Activated naive CD4-positive, alpha-beta T cell treated with anti-CD3 and anti-CD28 coated beads, Interleukin-2, amount 10 ng/mL, durations not matched to agents 7 days and 5 days (primary cell): ENCODE measurements at places on chromosomes 1 and 21.

DNA sequence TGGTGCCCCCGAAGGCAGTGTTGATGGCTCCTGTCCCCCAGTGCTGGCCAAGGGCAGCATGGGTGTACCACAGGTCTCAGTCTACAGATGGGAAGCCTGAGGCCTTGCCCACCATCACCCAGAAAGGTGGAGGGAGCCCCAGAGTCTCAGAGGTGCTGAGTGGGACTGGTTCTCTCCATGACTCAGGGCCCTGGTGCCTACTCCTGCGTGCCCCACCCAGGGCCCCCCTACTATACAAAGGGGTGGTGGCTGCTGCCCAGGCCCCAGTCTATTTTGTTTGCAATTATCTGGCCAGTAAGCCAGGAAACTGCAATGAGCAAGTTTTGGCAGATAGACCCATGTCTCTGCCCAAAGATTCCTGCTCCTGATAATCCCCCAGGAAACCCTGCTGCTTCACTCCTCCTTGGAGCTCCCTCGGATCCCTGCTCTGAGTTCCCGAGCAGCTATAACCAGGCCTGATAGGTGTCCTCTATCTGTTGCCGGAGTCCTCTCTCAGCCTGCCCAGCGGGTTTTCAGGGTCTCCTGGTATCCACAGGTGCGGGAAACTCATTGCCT is 41.7 kb downstream of the EDN2 start:
- H3K27ac ChIP-seq, result no peak overlapping the region
- no peak for DNase-seq
- H3K4me3 ChIP-seq, result no peak overlapping the region

GRCh38 chr1:8015036-8015808 is 10.9 kb downstream of the ERRFI1 start:
- no peaks in the 10 kb centered on the region for H3K36me3 ChIP-seq
- H3K27me3 ChIP-seq, result peaks cover 9% of the 10 kb centered on the region
- no peak overlapping the region for H3K4me3 ChIP-seq
- no peak overlapping the region for H3K27ac ChIP-seq
- no peaks in the 10 kb centered on the region for H3K4me1 ChIP-seq

DNA sequence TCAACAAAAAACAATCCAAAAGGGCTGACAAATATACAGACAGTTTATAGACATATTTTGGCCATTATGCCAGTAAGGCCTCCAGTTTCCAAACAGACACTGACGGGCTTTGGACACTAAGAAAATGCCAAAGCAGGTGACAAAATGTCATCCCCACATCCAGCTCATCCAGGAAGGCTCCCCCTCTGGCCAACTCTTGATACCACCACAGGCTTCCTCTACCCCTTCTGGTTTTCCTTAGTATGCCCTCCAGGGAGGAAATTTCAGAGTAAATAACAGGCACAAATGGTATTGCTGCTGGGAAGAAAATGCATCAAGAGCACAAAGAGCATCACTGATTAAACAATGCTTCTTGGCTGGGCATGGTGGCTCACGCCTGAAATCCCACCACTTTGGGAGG is 225.3 kb downstream of the VAV3 start:
- H3K4me3 ChIP-seq, result no peak overlapping the region
- H3K27me3 ChIP-seq, result no peaks in the 10 kb centered on the region
- H3K36me3 ChIP-seq, result no peaks in the 10 kb centered on the region
- H3K4me1 ChIP-seq, result no peaks in the 10 kb centered on the region

- peak overlapping the region; percentile 55 for H3K4me3 ChIP-seq
- H3K27me3 ChIP-seq, result no peaks in the 10 kb centered on the region
- peaks cover 84% of the 10 kb centered on the region for H3K36me3 ChIP-seq
- peak overlapping the region; percentile 91 for H3K27ac ChIP-seq
Measured at GRCh38 chr21:42424914-42425541, 21.3 kb downstream of the UBASH3A start.

GRCh38 chr1:221274373-221274772 is 395.1 kb downstream of the HLX start:
- H3K4me1 ChIP-seq, result no peaks in the 10 kb centered on the region
- no peak for DNase-seq
- H3K27me3 ChIP-seq, result no peaks in the 10 kb centered on the region
- no peak overlapping the region for H3K27ac ChIP-seq
- no peak overlapping the region for H3K4me3 ChIP-seq

DNA sequence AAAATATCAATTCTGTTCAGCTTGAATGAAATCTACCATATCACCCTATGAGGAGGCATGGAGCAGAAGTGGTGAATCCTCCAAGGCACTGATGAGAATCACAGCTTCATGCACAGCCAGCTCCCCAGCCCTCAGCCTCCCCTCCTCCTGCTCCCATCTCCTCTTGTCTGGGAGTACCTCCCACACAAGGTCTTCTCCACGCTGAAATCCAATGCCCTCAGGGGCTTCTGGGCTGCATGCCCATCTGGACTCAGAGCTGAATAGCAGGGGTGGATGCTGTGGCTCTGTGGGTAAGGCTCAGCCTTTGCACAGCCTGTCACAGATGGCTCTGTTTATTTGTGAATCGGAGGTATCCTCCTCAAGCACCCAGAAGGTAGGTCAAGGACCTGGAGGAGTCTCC is 48.6 kb downstream of the KCNC4 start:
- DNase-seq, result no peak
- H3K27ac ChIP-seq, result no peak overlapping the region

- H3K36me3 ChIP-seq, result no peaks in the 10 kb centered on the region
- no peaks in the 10 kb centered on the region for H3K4me1 ChIP-seq
- H3K27me3 ChIP-seq, result no peaks in the 10 kb centered on the region
- H3K4me3 ChIP-seq, result no peak overlapping the region
- DNase-seq, result no peak
Measured at GRCh38 chr1:163771637-163772036, 449.9 kb downstream of the NUF2 start.

- H3K36me3 ChIP-seq, result no peaks in the 10 kb centered on the region
- no peaks in the 10 kb centered on the region for H3K4me1 ChIP-seq
- H3K27me3 ChIP-seq, result peaks cover 11% of the 10 kb centered on the region
- DNase-seq, result no peak
- H3K27ac ChIP-seq, result no peak overlapping the region
Measured at GRCh38 chr1:85230305-85230977, 29.0 kb downstream of the C1orf52 start.

GRCh38 chr1:25795946-25796810 is 3.8 kb upstream of the SELENON start:
- peak overlapping the region; percentile 46 for H3K27ac ChIP-seq
- peak overlapping the region; percentile 55 for H3K4me3 ChIP-seq
- H3K4me1 ChIP-seq, result peaks cover 57% of the 10 kb centered on the region
- H3K27me3 ChIP-seq, result peaks cover 15% of the 10 kb centered on the region

DNA sequence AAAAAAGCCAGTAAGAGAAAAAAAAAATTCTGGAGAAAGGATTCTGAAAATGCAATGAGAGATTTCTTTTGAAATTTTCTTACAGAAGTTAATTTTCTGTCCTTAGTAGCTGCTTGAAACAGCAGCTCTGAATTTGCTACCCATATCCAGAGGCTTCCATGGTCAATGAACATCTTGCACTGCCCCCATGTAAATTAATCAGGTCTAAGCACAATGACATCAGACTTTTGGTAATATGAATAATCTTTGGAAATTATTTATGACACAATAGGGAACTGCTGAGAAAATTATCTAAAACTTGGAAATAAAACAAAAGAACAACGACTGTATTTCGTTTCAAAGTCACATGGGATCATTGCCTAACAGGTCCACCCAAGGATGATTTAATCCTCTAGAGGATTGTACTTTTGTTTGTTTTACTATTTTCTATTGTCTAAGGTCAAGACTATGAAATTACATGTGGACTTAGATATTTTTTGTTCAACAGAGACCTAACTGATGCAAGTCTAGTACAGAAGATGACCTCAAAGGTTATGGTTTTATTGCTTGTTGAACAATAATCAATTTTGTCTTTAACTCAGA is 312.1 kb downstream of the BACH1 start:
- H3K4me1 ChIP-seq, result no peaks in the 10 kb centered on the region
- no peak overlapping the region for H3K4me3 ChIP-seq
- H3K36me3 ChIP-seq, result no peaks in the 10 kb centered on the region

GRCh38 chr1:113980110-113980509 is 836 bp downstream of the OLFML3 start:
- peaks cover 26% of the 10 kb centered on the region for H3K4me1 ChIP-seq
- peak overlapping the region; percentile 47 for H3K27ac ChIP-seq
- peaks cover 8% of the 10 kb centered on the region for H3K36me3 ChIP-seq
- H3K27me3 ChIP-seq, result no peaks in the 10 kb centered on the region
- H3K4me3 ChIP-seq, result no peak overlapping the region
- no peak for DNase-seq

- H3K4me1 ChIP-seq, result peaks cover 7% of the 10 kb centered on the region
- H3K4me3 ChIP-seq, result no peak overlapping the region
- no peak overlapping the region for H3K27ac ChIP-seq
- H3K36me3 ChIP-seq, result peaks cover 13% of the 10 kb centered on the region
Measured at GRCh38 chr1:154148807-154149206, 6.1 kb downstream of the NUP210L start.

DNA sequence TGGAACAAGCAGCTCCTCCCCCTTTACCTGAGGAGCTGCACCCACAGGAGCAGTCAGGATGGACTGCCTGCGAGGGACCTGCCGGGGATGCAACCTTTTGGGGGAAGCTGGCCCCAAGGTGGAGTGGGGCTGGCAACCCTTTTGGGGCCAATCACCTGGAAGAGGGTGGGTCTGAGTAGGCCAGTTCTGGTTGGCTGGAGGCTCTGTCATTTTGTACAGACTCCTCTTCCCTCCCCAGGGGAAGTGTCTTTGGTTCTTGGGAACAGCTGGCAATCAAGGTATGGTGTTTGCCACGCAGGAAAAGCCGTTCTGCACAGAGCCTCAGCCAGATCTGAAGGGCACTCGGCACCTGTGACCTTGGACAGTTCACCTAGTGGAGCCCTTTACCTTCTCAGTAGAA is 280 bp upstream of the A3GALT2 start:
- no peak overlapping the region for H3K4me3 ChIP-seq
- no peak overlapping the region for H3K27ac ChIP-seq
- no peak for DNase-seq
- no peaks in the 10 kb centered on the region for H3K4me1 ChIP-seq
- H3K27me3 ChIP-seq, result peaks cover 22% of the 10 kb centered on the region
- H3K36me3 ChIP-seq, result peaks cover 22% of the 10 kb centered on the region

DNA sequence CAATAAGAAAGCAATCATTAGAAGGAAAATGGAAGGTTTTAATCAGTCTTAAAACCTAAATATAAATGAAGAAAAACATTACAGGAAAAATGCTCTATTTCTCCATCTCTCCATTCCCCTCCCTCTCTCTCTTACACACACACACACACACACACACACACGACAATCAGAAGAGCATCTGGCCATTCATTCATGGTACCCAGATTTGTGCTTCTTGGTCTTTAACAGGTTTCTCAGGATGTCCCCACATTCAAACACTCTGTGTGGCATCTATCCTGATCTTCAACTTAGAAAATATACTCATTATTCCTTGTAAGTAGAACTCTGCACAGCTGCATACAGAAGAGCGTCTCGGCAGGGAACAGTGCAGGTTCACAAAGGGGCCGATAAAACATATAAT is 779 bp downstream of the LRRC40 start:
- peaks cover 19% of the 10 kb centered on the region for H3K36me3 ChIP-seq
- H3K4me3 ChIP-seq, result peak overlapping the region; percentile 99
- DNase-seq, result no peak
- H3K27ac ChIP-seq, result peak overlapping the region; percentile 100
- H3K4me1 ChIP-seq, result peaks cover 59% of the 10 kb centered on the region

- DNase-seq, result no peak
- no peaks in the 10 kb centered on the region for H3K36me3 ChIP-seq
- no peaks in the 10 kb centered on the region for H3K27me3 ChIP-seq
Measured at GRCh38 chr1:70044832-70045231, 160.5 kb downstream of the LRRC40 start.

- no peak overlapping the region for H3K27ac ChIP-seq
- H3K36me3 ChIP-seq, result no peaks in the 10 kb centered on the region
- H3K27me3 ChIP-seq, result no peaks in the 10 kb centered on the region
- H3K4me1 ChIP-seq, result peaks cover 15% of the 10 kb centered on the region
- H3K4me3 ChIP-seq, result no peak overlapping the region
Measured at GRCh38 chr1:116231752-116232151, 120.6 kb downstream of the MAB21L3 start.

DNA sequence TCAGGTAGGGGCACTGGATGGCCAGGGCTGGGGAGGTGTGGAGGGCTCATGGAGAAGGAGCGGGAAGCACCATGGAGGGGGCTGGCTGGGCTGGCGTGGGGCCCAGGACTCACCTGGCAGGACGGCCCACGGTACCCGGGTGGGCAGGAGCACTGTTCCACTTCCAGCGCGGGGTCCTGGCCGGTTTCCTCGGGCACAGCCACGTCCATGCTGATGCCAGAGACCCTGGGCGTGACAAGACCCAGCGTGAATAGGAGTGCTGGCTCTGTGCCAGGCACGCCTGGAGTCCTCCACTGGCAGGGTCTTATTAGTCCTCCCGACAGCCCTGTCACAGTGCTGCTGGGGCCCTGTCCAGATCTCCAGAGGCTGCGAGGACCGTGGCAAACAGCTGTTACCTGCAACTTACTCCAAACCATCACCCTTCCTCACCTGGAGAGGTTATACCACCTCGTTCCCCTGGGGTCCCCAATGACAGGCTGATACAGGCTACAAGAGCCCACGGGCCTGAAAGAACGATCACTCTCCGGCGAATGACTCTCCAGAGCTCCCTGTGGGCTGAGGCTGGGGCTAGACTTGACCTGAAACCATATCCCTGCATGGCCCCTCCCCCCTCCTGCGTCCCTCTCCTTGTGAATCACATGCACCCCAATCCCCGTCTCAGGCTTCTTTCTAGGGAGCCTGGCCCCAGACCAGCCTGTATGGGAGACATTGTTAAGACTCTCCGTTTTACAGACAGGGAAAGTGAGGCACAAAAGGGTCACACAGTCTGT is 62.1 kb downstream of the HSPG2 start:
- H3K27ac ChIP-seq, result no peak overlapping the region
- no peaks in the 10 kb centered on the region for H3K36me3 ChIP-seq
- peaks cover 6% of the 10 kb centered on the region for H3K27me3 ChIP-seq
- H3K4me1 ChIP-seq, result no peaks in the 10 kb centered on the region
- DNase-seq, result no peak
- H3K4me3 ChIP-seq, result no peak overlapping the region

DNA sequence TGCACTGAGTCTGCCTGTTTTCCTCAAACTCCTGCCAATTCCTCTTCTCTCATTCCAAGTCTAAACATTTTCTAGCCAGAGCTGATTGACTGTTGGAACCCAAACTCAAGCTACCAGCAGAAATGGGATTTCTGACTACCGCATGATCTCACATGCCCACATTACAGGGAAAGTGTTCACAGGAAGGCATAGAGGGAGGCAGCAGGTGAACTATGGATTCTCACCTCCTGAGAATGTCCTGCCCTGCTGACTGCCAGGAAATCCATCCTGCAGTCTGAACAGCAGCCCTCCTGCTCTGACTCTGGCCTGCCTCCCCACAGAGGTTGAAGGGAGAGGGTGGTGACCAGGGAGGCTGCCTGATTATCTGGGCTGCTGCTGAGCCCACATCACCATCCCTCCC is 22.5 kb downstream of the IQGAP3 start:
- H3K4me1 ChIP-seq, result no peaks in the 10 kb centered on the region
- no peaks in the 10 kb centered on the region for H3K27me3 ChIP-seq
- no peak for DNase-seq
- peaks cover 35% of the 10 kb centered on the region for H3K36me3 ChIP-seq
- no peak overlapping the region for H3K27ac ChIP-seq

DNA sequence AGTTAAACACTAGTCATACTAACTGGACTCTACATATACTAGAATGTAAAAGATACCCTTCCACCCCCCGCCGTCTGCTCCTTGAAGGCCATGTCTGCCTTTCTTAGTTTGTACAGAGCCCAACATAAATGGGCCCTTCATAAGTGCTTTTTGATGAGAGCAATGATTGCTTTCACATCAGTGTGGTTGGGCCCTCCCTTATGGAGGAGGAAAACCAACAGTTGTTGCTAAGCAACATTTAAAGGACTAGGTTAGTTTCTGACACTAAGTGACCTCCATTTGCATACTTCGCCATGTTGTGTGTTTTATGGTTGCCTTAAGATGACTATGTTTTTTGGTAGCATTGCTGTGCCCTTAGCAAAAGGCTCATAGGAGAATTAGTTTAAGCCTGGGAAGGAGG is 182.0 kb upstream of the SGIP1 start:
- H3K27me3 ChIP-seq, result no peaks in the 10 kb centered on the region
- peak; percentile 52 for DNase-seq
- peaks cover 53% of the 10 kb centered on the region for H3K36me3 ChIP-seq
- peak overlapping the region; percentile 81 for H3K27ac ChIP-seq
- H3K4me1 ChIP-seq, result peaks cover 94% of the 10 kb centered on the region
